ENCODE measurements at places on chromosomes 5 and 9.

- peak; percentile 69 for DNase-seq
Observed at GRCh38 chr5:120449501-120449900, 14.6 kb upstream of the PRR16 start.

GRCh38 chr5:96565582-96566265, 96.5 kb upstream of the CAST start:
- peak; percentile 67 for DNase-seq

DNA sequence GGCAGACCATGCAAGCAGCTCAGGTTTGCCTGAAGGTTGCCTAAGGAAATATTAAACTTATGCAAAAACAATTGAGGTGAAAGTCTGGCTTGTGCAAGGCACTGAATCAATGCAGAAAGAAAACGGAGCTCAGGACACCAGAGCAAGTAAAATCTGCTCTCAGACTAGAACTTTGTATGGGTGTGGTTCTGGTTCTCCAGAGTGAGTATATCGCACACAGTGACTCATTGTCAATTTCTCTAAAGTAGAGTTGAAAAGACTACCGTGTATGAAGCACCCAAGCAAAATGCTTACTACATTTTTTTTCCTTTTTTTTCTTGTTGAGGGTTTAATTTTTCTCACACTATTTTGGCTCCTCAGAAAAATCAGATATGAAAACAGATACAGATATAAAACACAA, 650.3 kb upstream of the CDH10 start:
- DNase-seq: no peak

- DNase-seq: no peak
Observed at GRCh38 chr5:68172314-68172713, 43.2 kb upstream of the PIK3R1 start.

DNA sequence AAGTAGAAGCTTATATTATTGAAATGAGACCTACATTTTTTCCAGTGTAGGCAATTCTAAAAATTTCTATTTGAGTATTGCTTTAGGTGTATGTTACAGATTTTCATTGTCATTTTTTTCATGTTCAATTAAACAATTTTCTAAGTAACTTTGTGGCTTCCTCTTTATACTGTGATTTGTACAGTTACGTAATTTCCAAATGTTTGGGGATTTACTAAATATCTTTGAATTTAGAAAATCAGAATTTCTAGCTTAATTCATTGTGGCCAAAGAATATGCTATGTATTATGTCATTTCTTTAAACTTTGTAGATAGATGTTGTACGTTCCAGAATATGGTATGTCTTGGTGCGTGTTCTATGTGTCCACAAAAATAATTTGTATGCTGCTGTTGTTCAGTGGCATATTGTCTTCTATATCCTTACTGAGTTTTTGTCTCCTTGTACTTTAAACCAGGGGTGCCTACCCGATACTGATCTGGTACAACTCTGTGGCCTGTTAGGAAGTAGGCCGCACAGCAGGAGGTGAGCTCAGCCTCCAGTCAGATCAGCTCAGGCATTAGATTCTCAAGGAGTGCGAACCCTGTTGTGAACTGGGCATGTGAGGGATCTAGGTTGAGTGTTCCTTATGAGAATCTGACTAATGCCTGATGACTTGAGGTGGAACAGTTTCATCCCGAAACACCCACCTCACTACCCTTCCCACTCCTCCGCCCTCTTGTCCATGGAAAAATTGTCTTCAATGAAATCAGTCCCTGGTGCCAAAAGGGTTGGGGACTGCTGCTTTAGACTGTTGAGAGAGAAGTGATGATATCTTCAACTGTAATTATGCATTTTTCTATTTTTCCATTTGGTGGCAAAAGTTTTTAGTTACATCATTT, 63.5 kb downstream of the UBE2R2 start:
- no peak for DNase-seq

- DNase-seq: peak; percentile 78
Observed at GRCh38 chr9:137545123-137545522, 5.1 kb downstream of the PNPLA7 start.

DNA sequence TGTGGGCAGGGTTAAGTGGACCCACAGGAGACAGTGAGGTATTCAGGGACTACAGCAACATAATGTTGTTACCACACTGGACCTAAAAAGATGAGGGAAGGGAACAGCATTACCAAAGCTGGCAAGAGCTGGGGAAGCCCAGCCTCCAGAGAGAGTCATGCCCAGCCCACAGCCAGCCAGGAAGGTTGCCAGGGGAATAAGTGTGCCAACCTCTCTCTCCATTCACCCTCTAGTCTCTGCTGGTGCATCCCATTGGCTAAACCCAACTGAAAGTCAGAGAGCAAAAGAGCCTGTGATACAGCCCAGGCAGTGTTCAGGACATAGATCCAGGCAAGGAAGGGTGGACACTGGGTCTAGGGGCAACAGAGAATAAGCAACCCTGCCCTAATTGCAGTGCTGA, 35.8 kb upstream of the AFAP1L1 start:
- DNase-seq: no peak

- DNase-seq: no peak
Observed at GRCh38 chr9:72390907-72391306, 25.9 kb upstream of the ZFAND5 start.

GRCh38 chr5:126488443-126489065, 65.3 kb downstream of the GRAMD2B start:
- no peak for DNase-seq

- no peak for DNase-seq
Observed at GRCh38 chr9:85631809-85632208, 109.9 kb downstream of the AGTPBP1 start.

GRCh38 chr9:2722715-2723114, 5.4 kb downstream of the KCNV2 start:
- DNase-seq: peak; percentile 95

GRCh38 chr9:76150013-76150412, 244.2 kb downstream of the RFK start:
- no peak for DNase-seq

DNA sequence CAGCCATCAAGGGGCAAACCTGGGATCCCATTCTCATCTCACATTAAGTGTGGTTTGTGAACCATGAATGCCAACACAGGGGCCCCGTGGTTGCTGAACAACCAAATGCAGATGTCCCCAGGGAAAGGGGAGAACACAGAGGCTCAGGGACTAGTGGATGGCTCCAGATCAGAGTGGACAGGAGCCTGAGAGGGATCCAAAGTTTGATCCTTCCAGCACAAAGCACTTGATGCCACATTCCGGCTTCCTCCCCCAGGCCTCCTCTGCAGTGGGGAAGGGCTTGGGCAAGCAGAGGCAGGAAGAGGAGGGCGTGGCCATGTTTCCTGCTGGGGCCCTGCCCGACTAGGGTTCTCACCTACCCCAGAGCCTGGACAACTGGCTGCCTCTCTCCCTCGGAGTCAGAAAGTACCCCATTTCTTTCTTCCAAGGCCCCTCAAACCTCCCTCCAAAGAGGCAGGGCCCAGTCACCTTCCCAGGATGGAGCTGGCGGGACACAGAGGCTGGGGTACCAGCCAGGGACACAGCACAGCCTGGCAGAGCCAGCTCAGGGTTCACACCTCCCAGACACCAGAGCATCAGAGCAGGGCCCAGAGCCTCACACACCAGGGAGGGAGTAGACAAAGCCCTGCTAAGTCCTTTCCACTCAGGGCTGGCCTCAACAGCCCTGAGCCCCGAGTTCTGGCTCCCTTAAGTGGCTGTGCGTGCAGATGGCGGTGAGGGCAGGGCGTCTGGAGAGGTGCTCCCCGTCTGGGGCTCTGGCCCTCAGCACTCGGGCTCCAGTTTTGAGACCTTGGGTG, 4.3 kb upstream of the RNF44 start:
- DNase-seq: no peak

DNA sequence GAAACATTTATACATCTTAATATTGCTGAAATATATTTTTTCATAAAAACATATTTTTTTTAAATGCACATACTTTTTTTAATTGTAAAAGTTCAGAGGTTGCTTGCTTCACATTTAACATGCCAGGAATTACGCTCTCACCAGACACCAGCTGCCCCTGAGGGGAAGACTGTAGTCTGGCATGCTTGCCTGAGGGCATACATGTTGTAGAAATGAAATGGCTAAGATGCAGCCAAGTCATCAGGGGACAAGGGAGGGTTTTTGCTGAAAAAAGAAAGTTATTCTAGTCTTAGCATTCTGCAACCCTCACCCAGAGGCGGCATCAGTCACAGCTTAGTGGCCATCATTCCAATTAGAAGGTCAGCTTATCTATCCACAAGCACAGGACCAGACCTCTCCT, 426.7 kb upstream of the FTMT start:
- no peak for DNase-seq

GRCh38 chr9:86082870-86083269, 16.5 kb downstream of the GOLM1 start:
- DNase-seq: no peak

GRCh38 chr5:90530736-90531487, 1.5 kb upstream of the LYSMD3 start:
- DNase-seq: no peak

DNA sequence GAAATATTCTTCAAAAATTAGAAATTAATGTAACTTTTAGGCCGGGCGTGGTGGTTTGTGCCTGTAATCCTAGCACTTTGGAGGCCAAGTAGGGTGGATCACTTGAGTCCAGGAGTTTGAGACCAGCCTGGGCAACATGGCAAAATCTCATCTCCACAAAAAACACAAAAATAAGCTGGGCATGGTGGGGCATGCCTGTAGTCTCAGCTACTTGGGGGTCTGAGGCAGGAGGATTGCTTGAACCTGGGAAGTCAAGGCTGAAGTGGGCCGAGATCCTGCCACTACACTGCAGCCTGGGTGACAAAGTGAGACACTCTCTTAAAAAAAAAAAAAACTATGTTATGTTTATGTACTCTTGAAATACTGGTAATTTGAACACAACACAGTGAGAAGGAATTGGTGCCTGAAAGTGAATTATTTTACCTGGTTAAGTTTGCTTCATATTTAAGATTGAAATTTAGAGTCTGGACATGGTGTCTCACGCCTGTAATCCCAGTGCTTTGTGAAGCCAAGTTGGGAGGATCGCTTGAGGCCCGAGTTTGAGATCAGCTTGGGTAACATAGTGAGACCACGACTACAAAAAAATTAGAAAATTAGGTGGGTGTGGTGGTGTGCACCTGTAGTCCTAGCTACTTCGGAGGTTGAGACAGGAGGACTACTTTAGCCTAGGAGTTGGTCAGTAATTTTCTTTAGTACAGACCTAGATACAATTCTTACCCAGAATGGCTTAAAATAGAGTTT, 15.0 kb downstream of the ARRDC3 start:
- no peak for DNase-seq

DNA sequence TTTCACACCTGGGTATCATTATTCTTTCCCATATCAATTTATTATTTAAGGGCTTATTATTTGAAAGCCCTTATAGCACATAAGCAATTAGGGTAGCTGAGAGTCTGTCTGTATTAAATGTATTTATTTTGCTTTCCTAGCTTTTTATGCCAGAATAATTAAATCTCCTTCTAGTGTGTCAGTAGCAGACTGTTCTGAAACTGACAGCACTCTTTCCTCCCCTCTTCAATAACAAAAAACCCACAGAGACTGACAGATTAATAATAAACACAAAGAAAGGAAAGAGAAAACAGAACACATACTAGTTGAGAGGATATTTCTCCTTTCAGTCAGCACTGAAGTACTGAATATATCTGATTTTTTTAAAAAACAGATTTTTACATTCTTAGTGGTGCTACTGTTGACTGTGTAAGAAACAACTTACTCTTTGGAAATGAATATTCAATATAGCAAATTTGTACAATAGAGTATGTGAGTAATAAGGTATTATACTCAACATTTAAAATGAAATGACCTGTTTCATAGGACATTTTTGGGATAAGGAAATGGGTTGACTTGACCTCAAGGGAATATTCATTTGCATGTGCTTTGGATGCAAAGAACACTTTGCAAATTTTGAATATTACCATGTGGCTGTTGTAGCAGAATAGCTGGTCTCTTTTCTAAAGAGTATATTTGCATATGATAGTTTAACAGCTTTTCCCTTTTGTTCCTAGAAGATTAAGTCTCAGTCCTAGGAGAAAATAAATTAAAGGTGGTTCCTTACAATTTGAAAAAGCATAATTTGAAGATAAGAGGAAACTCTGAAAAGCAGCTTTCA, 208.3 kb downstream of the SPATA31D1 start:
- DNase-seq: no peak

GRCh38 chr5:107519900-107520354, 150.8 kb downstream of the EFNA5 start:
- peak; percentile 1 for DNase-seq

GRCh38 chr5:181235323-181235688, 8.4 kb downstream of the RACK1 start:
- no peak for DNase-seq

- no peak for DNase-seq
Observed at GRCh38 chr5:14281746-14282181, 138.6 kb downstream of the TRIO start.

- DNase-seq: no peak
Observed at GRCh38 chr9:98745470-98745869, 36.7 kb upstream of the GABBR2 start.

- DNase-seq: no peak
Observed at GRCh38 chr9:37324261-37324683, 98.2 kb upstream of the GRHPR start.

DNA sequence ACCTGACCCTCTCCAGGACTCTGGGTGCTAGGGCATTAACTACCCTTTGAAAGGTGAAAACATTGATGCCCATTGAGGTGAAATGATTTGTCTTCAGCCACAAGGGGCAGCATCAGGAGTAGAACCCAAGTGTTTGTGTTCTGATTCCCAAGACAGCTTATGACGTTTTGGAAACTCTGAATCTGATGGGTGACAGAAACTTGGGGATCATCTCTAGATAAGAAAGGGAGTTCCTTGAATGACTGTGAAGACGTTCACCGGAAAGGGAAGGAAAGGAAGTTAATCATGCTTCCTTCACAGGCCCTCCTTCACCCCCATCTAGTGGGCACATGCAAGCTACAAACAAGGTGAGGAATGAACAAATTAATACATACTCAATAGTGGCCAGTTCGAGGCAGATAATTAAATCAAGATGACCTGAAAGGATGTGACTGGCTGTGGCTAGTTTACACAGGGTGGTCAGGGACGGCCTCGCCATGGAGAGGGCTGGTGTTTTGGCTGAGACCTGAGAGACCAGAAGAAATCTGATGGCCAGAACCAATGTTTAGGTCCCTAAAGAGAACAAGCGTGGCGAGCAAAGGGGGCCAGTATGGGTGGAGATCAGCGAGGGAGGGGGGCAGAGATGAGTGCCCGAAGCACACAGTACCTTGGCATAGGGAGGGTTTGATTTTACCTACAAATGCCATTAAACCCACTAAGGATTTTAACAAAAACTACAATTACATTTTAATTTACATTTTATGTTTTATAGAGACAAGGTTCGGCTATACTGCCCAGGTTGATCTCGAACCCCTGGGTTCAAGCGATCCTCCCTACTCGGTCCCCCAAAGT, 937 bp upstream of the SLC26A2 start:
- peak; percentile 45 for DNase-seq

GRCh38 chr9:129131300-129132145, 20.3 kb downstream of the PTPA start:
- DNase-seq: peak; percentile 59

- peak; percentile 29 for DNase-seq
Observed at GRCh38 chr5:55037890-55038289, 13.8 kb downstream of the GZMK start.

GRCh38 chr5:175657593-175658271, at the start of gene HRH2:
Gene HRH2, plus strand, starts transcription at chr5:175658071. Its CDS starts 25,163 bp downstream, at chr5:175683234.
- no peak for DNase-seq

- no peak for DNase-seq
Observed at GRCh38 chr9:86601697-86602096, 247.5 kb upstream of the TUT7 start.

GRCh38 chr9:135081731-135082130, 5.7 kb upstream of the OLFM1 start:
- DNase-seq: no peak

GRCh38 chr5:15719784-15720183, 219.8 kb downstream of the FBXL7 start:
- DNase-seq: no peak

- no peak for DNase-seq
Observed at GRCh38 chr9:8628791-8629190, 829.2 kb upstream of the DMAC1 start.

Data from AG10803 (cell line).